ENCODE measurements at places on chromosomes 7 and 10.

- DNase-seq: no peak
Observed at GRCh38 chr10:80199828-80200227, 5.5 kb downstream of the ANXA11 start.

- no peak for DNase-seq
Observed at GRCh38 chr10:98489561-98490481, 43.1 kb upstream of the HPS1 start.

DNA sequence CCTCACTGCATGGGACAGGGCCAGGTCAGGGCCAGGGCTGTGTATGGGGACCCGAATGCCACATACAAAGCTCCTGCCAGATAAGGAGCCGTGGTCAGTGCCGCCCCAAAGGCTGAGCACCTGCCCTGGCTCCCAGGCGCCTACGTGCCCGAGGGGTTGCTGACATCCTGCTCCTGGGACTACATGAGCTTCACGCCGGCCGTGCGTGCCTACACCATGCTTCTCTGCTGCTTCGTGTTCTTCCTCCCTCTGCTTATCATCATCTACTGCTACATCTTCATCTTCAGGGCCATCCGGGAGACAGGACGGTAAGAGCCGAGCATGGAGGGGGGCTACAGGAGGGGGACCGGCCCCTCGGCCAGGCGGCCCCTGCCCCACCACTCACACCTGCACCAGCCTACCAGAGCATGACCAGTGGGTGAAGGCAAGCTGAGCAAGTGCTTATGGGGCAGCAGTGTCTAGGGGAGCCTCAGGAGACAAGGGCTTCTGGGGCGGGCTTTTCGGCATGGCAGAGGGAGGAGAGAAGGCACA is 4.9 kb downstream of the OPN4 start:
- DNase-seq: no peak

GRCh38 chr7:42545049-42545724 is 308.2 kb upstream of the GLI3 start:
- DNase-seq: no peak

DNA sequence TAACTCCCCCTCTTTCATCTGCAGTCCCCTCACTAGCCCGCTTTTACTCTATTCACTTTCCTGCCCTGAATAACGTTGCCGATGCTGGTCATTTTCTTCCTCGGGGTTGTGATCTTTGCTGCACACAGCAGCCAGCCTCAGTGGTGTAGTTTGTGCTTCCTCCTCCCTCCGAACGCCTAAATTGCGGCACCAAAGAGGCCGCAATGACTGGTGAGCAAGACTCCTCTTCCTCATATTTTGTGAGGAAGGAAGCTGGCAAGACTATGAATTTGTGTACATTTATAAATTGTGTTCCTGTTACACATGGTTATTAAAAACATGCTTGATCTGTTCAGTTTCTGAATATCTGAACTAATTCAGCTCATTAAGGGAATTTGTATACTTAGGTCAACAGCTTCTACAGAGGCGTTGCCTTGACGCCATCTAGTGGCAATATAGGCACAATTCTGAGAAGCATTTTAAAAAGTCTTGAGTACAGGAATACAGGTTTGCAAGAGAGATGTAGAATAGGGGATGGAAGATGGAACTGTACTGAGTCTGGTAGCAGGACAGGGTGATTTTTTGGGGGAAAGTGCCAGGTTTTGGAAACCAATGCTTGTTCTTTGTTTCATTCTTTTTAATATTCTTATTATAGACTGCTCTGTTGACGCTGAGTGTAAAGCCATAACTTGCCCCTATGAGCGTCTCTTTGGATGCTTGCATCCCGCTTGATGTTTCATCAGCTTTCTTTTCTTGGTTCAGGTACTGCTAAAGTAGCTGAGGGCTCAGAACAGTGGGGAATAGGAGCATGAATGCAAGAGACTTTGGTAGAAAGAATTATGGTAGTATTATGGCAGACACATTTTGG is 4.1 kb upstream of the TAS2R5 start:
- no peak for DNase-seq

- DNase-seq: no peak
Observed at GRCh38 chr10:48417374-48417773, 110.9 kb downstream of the MAPK8 start.

DNA sequence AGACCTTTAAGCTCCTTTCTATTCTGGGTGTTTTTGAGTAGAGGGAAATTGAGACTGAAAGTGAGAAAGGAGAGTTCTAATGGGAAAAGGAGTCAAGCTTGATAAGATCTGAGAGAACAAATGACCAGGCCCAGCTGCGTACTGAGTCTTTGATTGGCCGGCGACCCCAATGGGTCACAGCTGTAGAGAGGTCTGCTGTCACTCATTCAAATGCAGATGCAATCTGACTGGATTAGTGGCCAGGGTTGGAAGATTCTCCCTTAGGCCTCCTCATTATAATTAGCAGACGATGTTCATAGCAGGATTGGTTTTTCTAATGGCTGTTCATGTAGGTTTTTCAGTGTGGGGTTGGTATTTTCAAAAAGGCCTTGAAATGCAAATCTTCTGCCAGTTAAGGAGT is 127.2 kb upstream of the SLC25A13 start:
- DNase-seq: no peak

DNA sequence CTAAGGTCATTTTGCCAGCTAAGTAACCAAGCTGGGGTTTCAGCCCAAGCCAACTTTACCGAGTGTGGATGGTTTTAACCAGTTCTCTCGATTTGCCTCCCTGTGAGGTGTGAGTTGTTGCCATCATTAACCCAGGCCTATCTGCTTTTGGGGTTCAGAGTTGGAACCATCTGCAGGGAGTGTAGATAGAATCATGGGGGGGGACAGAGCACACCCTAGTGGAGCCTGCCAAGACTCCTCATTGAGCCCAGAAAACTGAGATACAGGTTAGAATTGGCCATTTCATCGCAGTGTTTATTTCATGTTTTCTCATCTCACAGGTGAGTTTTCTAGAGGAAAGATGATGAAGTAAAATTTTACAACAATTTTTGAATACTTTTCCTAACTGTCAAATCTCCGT is 133.6 kb downstream of the SDK1 start:
- DNase-seq: no peak

DNA sequence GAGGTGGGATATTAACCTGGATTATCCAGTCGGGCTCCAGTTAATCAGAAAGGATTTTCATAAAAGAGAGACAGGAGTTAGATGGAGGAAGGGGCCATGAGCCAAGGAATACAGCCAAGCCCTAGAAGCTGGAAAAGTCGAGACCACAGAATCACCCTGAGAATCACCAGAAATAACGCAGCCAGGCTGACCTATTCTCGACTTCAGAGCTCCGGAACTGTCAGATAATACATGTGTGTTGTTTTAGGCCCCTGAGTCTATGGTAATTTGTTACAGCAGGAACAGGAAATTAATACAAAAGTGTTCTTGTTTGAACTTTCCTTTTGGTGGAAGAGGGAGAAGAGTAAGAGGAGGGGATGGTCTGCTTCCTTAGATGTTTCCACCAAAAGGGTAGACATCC is 208.1 kb downstream of the JCAD start:
- no peak for DNase-seq

GRCh38 chr7:80642871-80643270 is 4.4 kb downstream of the CD36 start:
- no peak for DNase-seq

- DNase-seq: peak; percentile 56
Observed at GRCh38 chr7:70829221-70830059, 302.5 kb upstream of the GALNT17 start.

Measured in activated CD4-positive, CD25-positive, alpha-beta regulatory T cell treated with anti-CD3 and anti-CD28 coated beads, Interleukin-2, amount 50 U/mL, for 72 hours (primary cell).